ENCODE measurements at places on chromosomes 16 and 17.
A peak's percentile ranks its signal among the peaks of the same experiment; 100 is the strongest.

- peak; percentile 73 for DNase-seq
- H3K4me3 ChIP-seq: peak overlapping the region; percentile 95
- no peaks in the 10 kb centered on the region for H3K27me3 ChIP-seq
Measured at GRCh38 chr17:28570716-28571360, 486 bp downstream of the PIGS start.

DNA sequence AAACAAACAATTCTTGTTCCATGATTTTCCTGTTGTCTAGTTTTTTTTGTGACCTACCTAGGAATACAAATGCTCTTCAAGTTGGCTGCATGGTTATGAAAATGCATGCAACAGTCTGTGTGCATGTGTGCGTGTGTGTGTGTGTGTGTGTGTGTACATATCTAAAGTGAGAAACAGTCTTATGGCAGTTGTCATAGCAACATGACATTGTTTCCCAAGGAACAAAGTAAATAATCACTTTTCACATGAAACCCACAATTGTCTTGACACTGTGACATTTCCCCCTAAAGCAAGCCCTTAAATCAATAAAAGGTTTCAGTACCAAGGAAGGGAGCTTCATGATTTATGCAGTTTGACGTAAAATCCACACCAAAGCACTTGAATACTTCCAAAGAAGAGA, 758.4 kb downstream of the CDH8 start:
- H3K4me3 ChIP-seq: no peak overlapping the region
- H3K27me3 ChIP-seq: no peaks in the 10 kb centered on the region
- no peaks in the 10 kb centered on the region for H3K36me3 ChIP-seq

DNA sequence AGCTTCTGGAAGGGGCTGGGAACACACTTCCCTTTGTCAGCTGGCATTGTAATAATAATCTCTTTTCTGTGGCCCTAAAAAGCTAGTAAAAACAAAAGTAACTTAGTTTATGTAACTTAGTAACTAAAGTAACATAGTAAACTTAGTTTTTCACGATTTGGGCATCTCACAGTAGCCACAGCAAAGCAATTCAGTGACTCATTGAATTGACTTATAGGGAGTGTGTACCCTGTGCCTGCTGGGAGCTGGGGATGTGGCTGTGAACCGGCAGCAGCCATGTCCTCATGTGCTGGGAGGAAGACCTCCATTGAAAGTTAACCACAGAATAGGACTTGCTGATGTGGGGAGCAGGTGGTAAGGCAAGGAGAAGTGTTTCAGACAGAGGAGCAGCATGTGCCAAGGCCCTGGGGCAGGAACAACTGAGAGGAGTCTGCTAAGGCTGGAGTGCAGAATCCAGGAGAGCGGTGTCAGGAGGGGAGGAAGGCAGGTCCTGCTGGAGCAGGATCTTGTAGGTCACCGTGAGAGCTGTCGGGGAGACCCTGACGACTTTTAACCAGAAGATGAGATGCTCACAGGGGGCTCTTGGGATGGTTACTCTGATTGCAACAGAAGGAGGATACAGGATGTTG, 112.8 kb downstream of the PLCG2 start:
- no peaks in the 10 kb centered on the region for H3K36me3 ChIP-seq
- no peak overlapping the region for H3K27ac ChIP-seq
- no peaks in the 10 kb centered on the region for H3K27me3 ChIP-seq
- DNase-seq: peak; percentile 27
- H3K4me1 ChIP-seq: no peaks in the 10 kb centered on the region

GRCh38 chr16:59252317-59252716, 518.2 kb upstream of the GOT2 start:
- DNase-seq: no peak
- H3K4me1 ChIP-seq: no peaks in the 10 kb centered on the region
- no peaks in the 10 kb centered on the region for H3K36me3 ChIP-seq
- no peaks in the 10 kb centered on the region for H3K27me3 ChIP-seq
- H3K27ac ChIP-seq: no peak overlapping the region

- H3K36me3 ChIP-seq: no peaks in the 10 kb centered on the region
- peaks cover 16% of the 10 kb centered on the region for H3K4me1 ChIP-seq
- no peak overlapping the region for H3K27ac ChIP-seq
- no peak overlapping the region for H3K4me3 ChIP-seq
Measured at GRCh38 chr16:24839347-24839972, 6.3 kb upstream of the SLC5A11 start.

All from sigmoid colon (tissue), 7 donors.